Testis (tissue), 5 donors: ENCODE measurements at places on chromosomes 2 and 18. TPM values are rescaled to one million over a fixed set of nuclear protein-coding genes. Genes with fewer than 3 reads are reported as not detected.

The SEPTIN10 gene
- total RNA-seq = 118 TPM

The ERBB4 gene
- total RNA-seq = 47.7 TPM

The TM4SF20 gene
- 2.2 TPM for total RNA-seq

The KLHL30 gene
- 0.16 TPM for total RNA-seq

The LBX2 gene
- 1.4 TPM for total RNA-seq

The CYP26B1 gene
- 86.2 TPM for total RNA-seq

The NDUFAF7 gene
- 60.6 TPM for total RNA-seq

The ANO7 gene
- 2.5 TPM for total RNA-seq

The PTPN4 gene
- 58.5 TPM for total RNA-seq

The CFAP210 gene
- total RNA-seq = 21.8 TPM

The SLC16A14 gene
- total RNA-seq = 1.4 TPM

The SNRNP200 gene
- 202 TPM for total RNA-seq

DNA sequence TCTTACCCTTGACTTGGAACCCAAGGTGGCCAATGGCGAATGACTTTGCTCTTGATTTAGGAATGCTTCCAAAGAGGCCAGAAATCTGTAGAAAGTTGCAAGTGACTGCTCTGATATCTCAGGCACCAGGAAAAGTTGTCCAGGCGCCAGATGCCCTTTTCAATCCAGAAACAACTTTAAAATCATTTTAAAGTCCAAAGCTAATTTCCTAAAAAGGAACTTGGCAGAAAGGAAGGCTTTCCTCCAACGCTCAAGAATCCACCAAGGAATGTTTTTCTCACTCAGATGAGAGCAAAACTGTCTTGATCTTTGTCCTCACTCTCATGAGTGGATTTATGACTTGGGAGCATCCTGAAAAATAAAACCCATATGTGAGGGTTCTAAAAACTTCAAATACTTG lies 5.3 kb downstream of the NGEF start:
- no peak overlapping the region for H3K4me3 ChIP-seq
- H3K4me1 ChIP-seq = peaks cover 12% of the 10 kb centered on the region
- H3K27me3 ChIP-seq = no peaks in the 10 kb centered on the region
- DNase-seq = peak; percentile 76
- H3K36me3 ChIP-seq = no peaks in the 10 kb centered on the region
- no peak overlapping the region for H3K27ac ChIP-seq

DNA sequence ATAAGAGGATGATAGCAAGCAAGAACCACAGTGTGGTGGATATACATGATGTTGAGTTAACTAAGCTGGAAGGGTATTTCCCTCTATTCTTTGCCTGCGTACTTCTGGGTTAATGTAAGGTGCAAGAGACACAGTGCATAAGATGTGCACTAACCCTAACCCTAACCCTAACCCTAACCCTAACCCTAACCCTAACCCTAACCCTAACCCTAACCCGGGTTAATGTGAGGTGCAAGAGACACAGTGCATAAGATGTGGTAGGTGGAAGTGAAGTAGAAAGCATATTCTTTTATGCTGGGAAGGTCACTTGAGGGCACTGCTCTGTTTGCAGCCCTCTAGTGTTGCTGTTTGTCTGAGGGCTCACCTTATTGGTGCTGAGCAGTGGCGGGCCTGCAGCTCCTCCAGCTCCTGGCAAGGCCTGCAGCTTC lies 181.5 kb upstream of the ITGA4 start:
- DNase-seq = no peak
- no peaks in the 10 kb centered on the region for H3K36me3 ChIP-seq
- no peak overlapping the region for H3K27ac ChIP-seq
- H3K4me3 ChIP-seq = no peak overlapping the region

GRCh38 chr2:63093502-63093901 lies 42.9 kb downstream of the OTX1 start:
- no peaks in the 10 kb centered on the region for H3K4me1 ChIP-seq
- H3K27me3 ChIP-seq = no peaks in the 10 kb centered on the region
- H3K27ac ChIP-seq = no peak overlapping the region
- H3K36me3 ChIP-seq = no peaks in the 10 kb centered on the region
- no peak overlapping the region for H3K4me3 ChIP-seq
- no peak for DNase-seq

- H3K4me1 ChIP-seq = peaks cover 13% of the 10 kb centered on the region
- DNase-seq = peak; percentile 90
- no peaks in the 10 kb centered on the region for H3K36me3 ChIP-seq
- H3K27me3 ChIP-seq = no peaks in the 10 kb centered on the region
Measured at GRCh38 chr2:195659982-195660890, 3.2 kb downstream of the SLC39A10 start.

GRCh38 chr18:703213-703967 lies 9.0 kb downstream of the ENOSF1 start:
- no peak overlapping the region for H3K27ac ChIP-seq
- no peaks in the 10 kb centered on the region for H3K27me3 ChIP-seq
- H3K4me3 ChIP-seq = no peak overlapping the region
- no peaks in the 10 kb centered on the region for H3K4me1 ChIP-seq

DNA sequence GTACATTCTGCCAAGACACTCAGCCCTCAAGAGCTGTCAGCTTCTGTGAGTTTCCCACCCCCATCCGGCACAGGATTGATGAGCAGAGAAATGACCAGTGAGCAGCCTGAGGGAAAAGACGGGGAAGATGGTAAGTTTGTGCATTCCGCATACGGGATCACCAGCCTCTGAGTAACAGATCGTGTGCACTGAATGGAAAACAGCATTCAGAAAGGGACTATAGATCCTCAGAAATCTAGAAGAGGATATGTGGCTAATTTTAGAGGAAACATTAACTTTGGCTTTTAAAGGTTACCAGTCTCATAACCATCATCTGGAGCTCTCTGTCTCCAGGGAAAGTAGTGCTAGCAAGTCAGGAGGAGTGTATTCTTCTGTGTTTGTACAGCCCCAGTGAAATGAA lies 326.0 kb downstream of the TGIF1 start:
- no peak for DNase-seq
- H3K4me1 ChIP-seq = peaks cover under 1% of the 10 kb centered on the region
- H3K27ac ChIP-seq = no peak overlapping the region
- no peak overlapping the region for H3K4me3 ChIP-seq
- H3K36me3 ChIP-seq = no peaks in the 10 kb centered on the region

DNA sequence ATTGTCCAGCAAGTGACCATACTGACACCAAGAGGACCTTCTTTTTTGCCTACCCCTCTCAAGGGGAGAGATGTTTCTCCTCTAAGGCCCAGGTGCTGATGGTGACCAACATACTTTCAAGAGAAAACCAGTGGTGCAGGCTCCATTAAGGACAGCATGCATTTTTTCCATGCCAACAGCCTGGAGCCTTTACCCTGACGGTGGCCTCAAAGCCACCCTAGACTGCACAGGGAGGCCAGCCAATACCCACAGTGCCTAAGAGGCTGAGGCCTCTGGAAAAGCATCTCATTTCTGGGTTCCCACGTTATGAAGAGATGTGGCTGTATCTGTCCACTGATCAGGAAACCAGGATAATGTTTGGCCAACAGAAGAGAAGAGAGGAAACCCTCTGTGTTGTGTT lies 19.3 kb downstream of the SPRED2 start:
- H3K4me3 ChIP-seq = no peak overlapping the region
- no peak overlapping the region for H3K27ac ChIP-seq
- no peaks in the 10 kb centered on the region for H3K27me3 ChIP-seq
- no peaks in the 10 kb centered on the region for H3K36me3 ChIP-seq
- H3K4me1 ChIP-seq = no peaks in the 10 kb centered on the region
- no peak for DNase-seq

DNA sequence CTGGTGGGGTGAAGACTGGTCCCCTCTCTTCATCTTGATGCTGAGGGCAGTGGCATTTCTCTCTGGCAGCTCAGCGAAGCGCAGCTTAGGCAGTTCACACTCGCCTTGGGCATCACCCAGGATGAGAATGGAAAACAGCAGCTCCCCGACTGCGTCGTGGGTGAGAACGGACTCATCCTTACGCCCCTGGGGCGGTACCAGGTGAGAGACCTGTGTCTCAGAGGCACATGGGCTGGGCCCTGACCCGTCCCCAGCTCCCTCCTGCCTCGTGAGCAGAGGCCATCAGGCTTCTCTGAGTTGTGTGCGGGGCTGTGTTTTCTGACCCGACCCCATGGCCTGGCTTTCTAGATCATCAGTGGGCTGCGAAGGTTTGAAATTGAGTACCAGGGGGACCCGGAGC lies 8.2 kb upstream of the CCDC74A start:
- no peak overlapping the region for H3K4me3 ChIP-seq
- DNase-seq = no peak
- no peak overlapping the region for H3K27ac ChIP-seq
- no peaks in the 10 kb centered on the region for H3K36me3 ChIP-seq
- H3K4me1 ChIP-seq = peaks cover 17% of the 10 kb centered on the region

- H3K27ac ChIP-seq = no peak within 1 kb of the TSS
- H3K4me3 ChIP-seq = peak within 1 kb of the TSS; percentile 40
- H3K4me1 ChIP-seq = peaks cover 3% of the 10 kb centered on the region
- H3K27me3 ChIP-seq = no peaks in the 10 kb centered on the region
- H3K36me3 ChIP-seq = no peaks in the 10 kb centered on the region
Measured at GRCh38 chr2:3594493-3595281, at the start of gene COLEC11. COLEC11 (plus strand) TSS chr2:3595112; CDS start chr2:3604341, 9,229 bp downstream.

DNA sequence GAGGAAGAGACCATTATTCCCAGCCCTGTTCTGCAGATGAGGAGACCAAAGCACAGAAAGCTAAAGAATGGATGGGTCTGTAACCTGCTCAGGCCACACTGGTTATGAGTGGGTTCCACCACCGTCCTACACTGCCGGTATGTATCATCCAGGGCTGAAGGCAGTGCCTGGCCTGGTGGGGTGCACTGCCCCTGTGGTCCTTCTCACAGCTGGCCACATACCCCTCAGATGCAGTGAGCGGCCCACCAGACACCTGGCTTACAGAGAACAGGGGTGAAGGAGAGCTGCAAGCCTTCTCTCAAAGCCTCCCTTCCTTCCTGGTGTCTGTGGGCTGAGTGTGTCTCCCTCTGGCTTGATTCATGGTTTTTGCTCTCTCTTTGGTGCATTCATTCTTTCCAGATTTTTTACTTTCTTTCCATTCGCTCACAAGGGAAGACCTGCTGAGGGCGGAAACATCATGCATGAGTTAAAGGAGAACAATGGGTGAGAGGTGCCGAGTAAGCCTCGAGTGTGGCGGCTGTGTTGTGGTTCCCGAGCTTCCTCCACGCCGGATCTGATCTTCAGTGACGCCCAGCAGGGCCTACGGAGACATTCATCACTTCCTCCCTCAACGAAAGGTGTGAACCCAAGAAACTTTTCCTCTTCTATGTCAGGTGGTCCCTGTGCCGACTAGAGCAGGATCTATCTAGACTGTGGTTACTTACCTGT lies 62.1 kb upstream of the REL start:
- no peaks in the 10 kb centered on the region for H3K36me3 ChIP-seq
- no peak for DNase-seq
- H3K4me3 ChIP-seq = no peak overlapping the region
- H3K4me1 ChIP-seq = no peaks in the 10 kb centered on the region

GRCh38 chr18:47120428-47120827 lies 29.9 kb downstream of the HDHD2 start:
- H3K36me3 ChIP-seq = no peaks in the 10 kb centered on the region
- no peak for DNase-seq
- H3K4me1 ChIP-seq = no peaks in the 10 kb centered on the region
- H3K27me3 ChIP-seq = no peaks in the 10 kb centered on the region
- no peak overlapping the region for H3K4me3 ChIP-seq

GRCh38 chr2:213252206-213252605 lies 32.1 kb upstream of the SPAG16 start:
- H3K4me3 ChIP-seq = no peak overlapping the region
- H3K36me3 ChIP-seq = no peaks in the 10 kb centered on the region
- H3K4me1 ChIP-seq = peaks cover 7% of the 10 kb centered on the region
- no peaks in the 10 kb centered on the region for H3K27me3 ChIP-seq
- DNase-seq = no peak
- no peak overlapping the region for H3K27ac ChIP-seq

- no peak overlapping the region for H3K4me3 ChIP-seq
- H3K27ac ChIP-seq = no peak overlapping the region
- no peaks in the 10 kb centered on the region for H3K36me3 ChIP-seq
- no peaks in the 10 kb centered on the region for H3K27me3 ChIP-seq
- H3K4me1 ChIP-seq = no peaks in the 10 kb centered on the region
- DNase-seq = no peak
Measured at GRCh38 chr18:75639472-75639831, 211.9 kb upstream of the SMIM21 start.

DNA sequence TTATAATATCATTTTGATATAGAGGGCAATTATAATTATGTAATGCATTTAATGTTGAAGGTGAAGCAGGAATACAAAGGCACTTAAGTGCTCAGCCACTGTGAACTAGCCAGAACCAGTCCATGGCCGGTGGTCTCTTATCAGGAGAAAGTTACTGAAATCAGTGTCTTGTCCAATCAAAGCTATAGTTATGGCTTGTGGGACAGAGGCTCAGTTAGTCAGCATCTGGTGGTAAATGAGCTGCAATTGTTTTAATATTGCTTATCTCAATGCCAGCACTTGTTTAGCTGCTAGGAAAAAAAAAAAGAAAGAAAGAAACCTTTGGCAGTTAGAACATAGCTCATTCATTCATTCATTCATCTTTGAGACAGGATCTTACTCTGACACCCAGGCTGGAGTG lies 3.8 kb upstream of the ALS2 start:
- no peak overlapping the region for H3K4me3 ChIP-seq
- H3K27me3 ChIP-seq = no peaks in the 10 kb centered on the region
- DNase-seq = no peak
- H3K36me3 ChIP-seq = no peaks in the 10 kb centered on the region
- H3K4me1 ChIP-seq = peaks cover 7% of the 10 kb centered on the region

DNA sequence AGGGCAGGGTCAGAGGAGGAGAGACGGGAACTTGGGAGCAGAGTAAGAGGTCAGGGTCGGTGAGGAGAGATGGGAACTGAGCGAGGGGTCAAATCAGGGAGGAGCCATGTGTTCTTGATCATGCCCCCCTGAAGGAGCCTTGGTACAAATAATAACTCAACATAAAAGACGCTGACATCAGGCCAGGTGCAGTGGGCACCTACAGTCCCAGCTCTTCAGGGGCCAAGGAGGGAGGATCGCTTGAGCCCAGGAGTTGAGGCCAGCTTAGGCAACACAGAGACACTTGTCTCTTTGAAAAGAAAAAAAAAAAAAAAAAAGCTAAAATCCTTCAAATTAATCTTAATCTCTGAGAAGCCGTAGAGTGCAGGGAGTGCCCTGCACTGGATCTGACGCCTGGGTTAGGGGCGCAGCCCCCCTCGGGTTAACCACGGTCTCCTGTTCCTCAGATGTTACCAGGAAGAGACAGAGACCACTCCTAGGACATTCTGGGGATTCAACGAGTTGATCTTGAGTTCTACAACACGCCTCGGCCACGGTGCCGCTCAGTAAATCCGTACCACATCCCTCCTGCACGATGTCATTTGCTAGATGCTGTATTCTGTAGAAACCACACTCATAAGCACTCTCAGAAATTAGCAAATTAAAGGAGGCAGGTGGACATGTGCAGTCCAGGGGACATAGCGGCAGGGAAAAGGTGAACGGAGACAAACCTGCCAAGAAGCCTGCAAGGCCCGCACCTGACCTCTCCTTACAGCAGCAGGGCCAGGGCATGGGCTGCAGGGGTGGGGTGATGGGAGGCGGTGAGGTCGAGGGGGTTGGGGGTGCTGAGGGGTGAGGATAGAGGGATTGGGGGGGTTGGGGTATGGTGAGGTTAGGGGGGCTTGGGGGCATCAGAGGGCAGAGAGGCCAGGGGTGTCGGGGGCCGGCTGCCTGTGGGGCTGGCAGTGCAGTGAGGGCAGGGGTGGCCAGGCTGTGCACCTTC lies 29.2 kb downstream of the SLC66A2 start:
- H3K4me1 ChIP-seq = no peaks in the 10 kb centered on the region
- H3K4me3 ChIP-seq = no peak overlapping the region
- no peaks in the 10 kb centered on the region for H3K36me3 ChIP-seq
- no peak overlapping the region for H3K27ac ChIP-seq

GRCh38 chr18:54830866-54831265 lies 2.6 kb downstream of the RAB27B start:
- H3K4me1 ChIP-seq = no peaks in the 10 kb centered on the region
- H3K36me3 ChIP-seq = no peaks in the 10 kb centered on the region
- no peak overlapping the region for H3K27ac ChIP-seq
- H3K27me3 ChIP-seq = no peaks in the 10 kb centered on the region
- DNase-seq = no peak
